ENCODE measurements at places on chromosomes 6 and 20.
A peak's percentile ranks its signal among the peaks of the same experiment; 100 is the strongest.

DNA sequence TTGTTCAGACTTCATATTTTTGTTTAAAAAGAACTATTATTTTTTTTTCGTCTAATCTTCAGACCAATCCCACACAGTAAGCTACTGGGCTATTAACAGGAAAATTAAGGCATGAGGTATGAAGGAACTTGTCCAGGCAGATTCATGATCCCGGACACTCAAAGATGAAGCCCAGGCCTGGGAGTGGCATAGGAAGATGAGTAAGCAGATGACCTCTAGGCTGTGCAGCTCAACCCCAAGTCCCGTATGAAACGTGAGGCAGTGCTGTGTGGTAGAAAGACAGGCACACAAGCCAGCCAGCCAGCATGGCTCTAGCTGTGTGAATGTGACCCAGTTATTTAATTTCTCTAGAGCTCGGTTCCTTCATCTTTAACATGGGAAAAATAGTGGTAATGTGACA, 231.9 kb downstream of the CLIC5 start:
- no peak overlapping the region for H3K27ac ChIP-seq
- H3K36me3 ChIP-seq = no peaks in the 10 kb centered on the region
- H3K4me1 ChIP-seq = no peaks in the 10 kb centered on the region
- no peaks in the 10 kb centered on the region for H3K27me3 ChIP-seq
- no peak for DNase-seq
- H3K4me3 ChIP-seq = no peak overlapping the region

DNA sequence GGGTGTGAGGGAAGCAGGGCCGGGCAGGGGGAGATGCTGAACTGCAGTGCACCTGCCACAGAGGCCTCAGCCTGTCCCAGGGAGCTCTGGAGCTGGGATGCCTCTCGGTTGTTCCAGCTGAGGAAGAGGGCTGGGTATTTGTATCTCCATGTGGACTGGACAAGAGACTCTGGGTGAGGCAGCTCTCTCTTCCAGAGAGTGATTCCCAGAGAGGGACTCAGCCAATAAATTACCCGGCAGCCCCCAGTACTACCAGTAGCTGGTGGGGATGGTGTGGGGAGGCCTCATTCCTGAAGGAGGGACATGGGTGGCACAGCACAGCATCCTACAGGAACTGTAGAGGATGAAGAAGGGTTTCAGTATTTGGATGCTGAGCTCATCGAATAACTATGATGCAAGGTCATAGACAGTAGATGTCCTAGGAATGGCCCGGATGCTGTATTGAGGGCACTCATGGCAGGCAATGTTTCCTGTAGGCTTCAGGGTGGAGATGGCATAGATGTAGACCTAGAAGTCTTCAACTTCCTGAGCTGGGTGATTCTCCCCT, 1.4 kb downstream of the FGD2 start:
- DNase-seq = no peak
- H3K36me3 ChIP-seq = no peaks in the 10 kb centered on the region
- H3K27ac ChIP-seq = no peak overlapping the region
- peaks cover 12% of the 10 kb centered on the region for H3K4me1 ChIP-seq
- H3K4me3 ChIP-seq = no peak overlapping the region

- no peaks in the 10 kb centered on the region for H3K36me3 ChIP-seq
- DNase-seq = no peak
- H3K27me3 ChIP-seq = no peaks in the 10 kb centered on the region
- H3K4me3 ChIP-seq = no peak overlapping the region
Measured at GRCh38 chr20:14963262-14963663, 625.9 kb upstream of the FLRT3 start.

GRCh38 chr20:44979090-44979621, 12.8 kb downstream of the STK4 start:
- H3K36me3 ChIP-seq = peaks cover 84% of the 10 kb centered on the region
- H3K4me3 ChIP-seq = peak overlapping the region; percentile 10
- peak; percentile 74 for DNase-seq
- peak overlapping the region; percentile 95 for H3K27ac ChIP-seq
- H3K27me3 ChIP-seq = no peaks in the 10 kb centered on the region
- H3K4me1 ChIP-seq = peaks cover 90% of the 10 kb centered on the region

- H3K27ac ChIP-seq = no peak overlapping the region
- H3K36me3 ChIP-seq = peaks cover 32% of the 10 kb centered on the region
- H3K4me1 ChIP-seq = peaks cover 80% of the 10 kb centered on the region
- no peak overlapping the region for H3K4me3 ChIP-seq
- H3K27me3 ChIP-seq = no peaks in the 10 kb centered on the region
- DNase-seq = no peak
Measured at GRCh38 chr6:15280028-15280427, 34.2 kb downstream of the JARID2 start.

- no peaks in the 10 kb centered on the region for H3K4me1 ChIP-seq
- H3K27ac ChIP-seq = peak overlapping the region; percentile 35
- no peak overlapping the region for H3K4me3 ChIP-seq
- no peaks in the 10 kb centered on the region for H3K27me3 ChIP-seq
Measured at GRCh38 chr20:48990467-48990866, 55.6 kb upstream of the CSE1L start.

GRCh38 chr6:10194816-10195672, 219.8 kb downstream of the TFAP2A start:
- no peaks in the 10 kb centered on the region for H3K36me3 ChIP-seq
- H3K4me3 ChIP-seq = no peak overlapping the region
- no peaks in the 10 kb centered on the region for H3K4me1 ChIP-seq

DNA sequence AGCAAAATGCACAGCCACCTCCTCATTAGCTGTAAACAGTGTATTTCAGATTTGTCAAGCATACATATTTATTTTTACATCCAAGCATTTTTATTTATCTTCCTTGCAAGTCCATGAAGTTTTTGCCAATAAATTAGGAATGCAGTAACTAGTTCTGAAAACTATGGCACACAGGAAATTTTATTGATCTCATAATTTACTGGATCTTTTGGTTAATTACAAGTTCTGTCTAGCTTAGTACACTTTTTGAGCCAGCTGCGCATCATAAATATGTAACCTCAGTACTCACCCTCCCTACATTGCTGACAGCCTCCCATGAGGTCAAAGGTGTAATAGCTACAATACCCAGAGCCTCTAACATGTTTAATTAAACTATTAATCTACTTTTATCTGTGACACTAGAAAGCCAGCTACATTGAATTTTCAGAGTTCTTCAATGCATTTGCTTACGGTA, 898.2 kb downstream of the KIF16B start:
- no peak overlapping the region for H3K4me3 ChIP-seq
- no peak for DNase-seq
- H3K27me3 ChIP-seq = no peaks in the 10 kb centered on the region

DNA sequence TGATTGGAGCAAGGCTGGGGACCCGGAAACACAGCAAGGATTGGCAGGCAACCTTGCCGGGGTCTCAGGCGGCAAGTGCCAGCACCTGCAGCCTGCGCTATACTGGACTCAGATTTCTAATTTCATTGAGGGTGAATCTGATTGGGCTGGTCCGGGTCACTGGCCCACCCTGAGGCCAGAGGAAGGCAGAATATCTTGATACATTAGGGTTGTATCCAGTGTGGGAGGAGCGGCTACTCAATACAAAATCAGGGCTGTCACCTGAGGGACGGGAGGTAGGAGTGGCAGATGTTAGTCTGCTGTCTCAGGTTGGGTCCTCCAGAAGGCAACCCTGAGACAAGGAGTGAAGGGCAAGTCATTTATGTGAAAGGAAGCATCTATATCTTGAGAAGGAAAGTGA, 40.7 kb downstream of the BFSP1 start:
- no peak overlapping the region for H3K4me3 ChIP-seq
- H3K27ac ChIP-seq = no peak overlapping the region
- DNase-seq = no peak
- no peaks in the 10 kb centered on the region for H3K4me1 ChIP-seq
- H3K27me3 ChIP-seq = no peaks in the 10 kb centered on the region
- H3K36me3 ChIP-seq = no peaks in the 10 kb centered on the region

- peaks cover 18% of the 10 kb centered on the region for H3K4me1 ChIP-seq
- peaks cover 3% of the 10 kb centered on the region for H3K27me3 ChIP-seq
- DNase-seq = peak; percentile 79
- H3K36me3 ChIP-seq = peaks cover 3% of the 10 kb centered on the region
- peak overlapping the region; percentile 10 for H3K4me3 ChIP-seq
Measured at GRCh38 chr6:155223646-155224451, 40.0 kb upstream of the CLDN20 start.

DNA sequence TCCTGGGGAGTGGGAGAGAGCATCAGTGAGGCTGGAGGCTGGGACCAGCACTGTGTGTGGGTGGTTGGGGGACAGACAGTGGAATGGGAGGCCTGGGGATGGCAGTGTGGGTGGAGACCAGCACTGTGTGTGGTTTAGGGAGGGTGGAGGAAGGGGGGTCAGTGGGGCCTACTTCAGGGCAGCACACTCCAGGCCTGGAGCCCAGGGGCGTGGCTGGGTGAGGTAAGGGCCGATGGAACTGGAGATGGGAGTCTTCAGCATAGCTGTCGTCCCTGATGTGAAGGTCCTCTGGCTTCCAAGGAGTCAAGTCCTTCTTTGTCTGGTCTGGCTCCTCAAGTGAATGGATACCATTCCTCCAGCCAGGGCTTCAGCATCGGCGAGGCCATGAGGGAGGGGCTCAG, 18.6 kb downstream of the KCNK17 start:
- no peak overlapping the region for H3K4me3 ChIP-seq
- no peaks in the 10 kb centered on the region for H3K36me3 ChIP-seq
- no peak for DNase-seq
- peaks cover 2% of the 10 kb centered on the region for H3K27me3 ChIP-seq
- H3K4me1 ChIP-seq = no peaks in the 10 kb centered on the region
